ENCODE measurements at places on chromosomes 2 and 18.

GRCh38 chr2:220246386-220246785 is 619.0 kb downstream of the SLC4A3 start:
- no peak for DNase-seq

DNA sequence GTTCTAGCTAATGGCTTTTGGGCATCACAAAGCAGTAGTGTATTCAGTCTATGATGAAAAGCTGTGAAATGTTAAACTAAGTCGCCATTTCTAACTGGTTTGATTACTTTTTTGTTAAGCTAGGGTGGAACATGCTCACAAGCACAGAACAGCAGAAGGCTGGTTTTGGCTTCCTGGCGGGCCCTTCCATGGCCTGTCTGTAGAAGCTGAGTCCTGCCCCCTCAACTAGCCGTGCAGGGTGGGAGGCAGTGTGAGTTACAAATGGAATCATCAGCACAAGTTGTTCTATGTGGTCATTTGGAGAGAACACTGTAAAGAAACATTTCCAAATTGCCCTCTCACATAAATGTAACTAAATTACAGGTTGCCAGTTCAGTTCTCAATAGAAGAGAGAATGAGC is 290.8 kb downstream of the ALPK2 start:
- no peak for DNase-seq

GRCh38 chr2:195984923-195985726 is 83.5 kb downstream of the DNAH7 start:
- no peak for DNase-seq

- no peak for DNase-seq
These were observed 68.5 kb downstream of the FIGN start for GRCh38 chr2:163667064-163667887.

DNA sequence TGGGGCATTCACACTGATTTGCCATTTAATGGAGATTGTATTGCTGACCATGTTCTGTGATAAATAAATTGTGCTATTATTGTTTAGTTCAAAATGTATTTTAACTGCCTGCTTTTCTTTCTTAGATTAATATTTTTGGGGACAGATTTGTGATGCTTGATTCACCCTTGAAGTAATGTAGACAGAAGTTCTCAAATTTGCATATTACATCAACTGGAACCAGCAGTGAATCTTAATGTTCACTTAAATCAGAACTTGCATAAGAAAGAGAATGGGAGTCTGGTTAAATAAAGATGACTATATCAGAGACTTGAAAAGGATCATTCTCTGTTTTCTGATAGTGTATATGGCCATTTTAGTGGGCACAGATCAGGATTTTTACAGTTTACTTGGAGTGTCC is 1.8 kb downstream of the DNAJC10 start:
- no peak for DNase-seq

DNA sequence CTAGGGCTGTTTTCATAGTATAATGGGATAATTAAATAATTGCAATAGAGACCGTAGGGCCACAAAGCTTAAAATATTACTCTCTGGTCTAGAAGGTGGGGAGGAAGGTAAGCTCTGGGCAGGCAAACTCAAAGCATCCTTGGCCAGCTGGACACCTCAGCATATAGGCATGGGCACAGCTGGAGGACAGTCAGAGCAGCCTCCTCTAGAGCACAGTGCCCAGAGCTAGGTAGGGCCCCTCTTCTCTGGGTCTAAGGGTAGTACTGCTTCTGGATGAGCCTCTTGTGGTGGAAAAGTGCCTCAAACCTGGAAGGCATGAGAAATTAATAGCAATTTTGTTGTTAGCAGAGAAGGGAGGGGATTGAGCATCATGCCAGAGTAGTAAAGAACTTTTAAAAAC is 291.3 kb upstream of the FBXO11 start:
- DNase-seq = no peak

DNA sequence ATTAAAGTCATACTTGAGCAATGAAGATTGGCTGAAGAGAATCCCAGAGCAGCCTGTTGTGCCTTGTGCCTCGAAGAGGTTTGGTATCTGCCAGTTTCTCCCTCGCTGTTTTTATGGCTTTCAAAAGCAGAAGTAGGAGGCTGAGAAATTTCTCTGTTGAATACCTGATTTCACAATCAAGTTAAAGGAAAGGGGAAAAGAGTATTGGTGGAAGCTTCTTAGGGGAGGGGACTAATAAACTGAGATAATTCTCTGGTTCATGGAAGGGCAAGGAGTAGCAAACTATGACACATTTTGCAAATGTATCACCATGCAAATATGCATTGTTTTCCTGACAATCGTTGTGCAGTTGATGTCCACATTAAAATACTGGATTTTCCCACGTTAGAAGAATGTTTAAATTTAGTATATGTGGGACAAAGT is at the start of gene IL1B:
IL1B (minus strand) TSS at position 85 of the 423 bp plus-strand sequence. CDS start 550 bp downstream, outside the sequence.
- no peak for DNase-seq

GRCh38 chr18:75199327-75199726 is 9.6 kb downstream of the PTGR3 start:
- DNase-seq = no peak

DNA sequence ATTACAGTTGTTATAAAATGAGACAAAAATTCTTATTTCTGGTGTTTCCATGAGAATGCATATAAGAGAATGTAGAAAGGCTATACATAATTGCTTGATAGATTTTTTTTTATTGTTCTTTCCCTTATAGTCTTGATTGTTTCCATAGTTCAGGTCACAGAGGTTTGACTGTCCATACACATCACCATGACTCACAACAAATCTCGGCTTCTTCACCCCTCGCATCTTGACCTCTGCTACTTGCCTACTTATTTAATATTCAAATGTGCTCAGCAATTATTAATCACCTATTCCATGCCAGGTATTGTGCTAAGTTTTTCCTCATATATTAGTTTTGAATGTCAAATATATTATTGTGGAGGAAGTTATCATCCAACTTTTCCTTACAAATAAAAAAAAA is 789.6 kb downstream of the RNF144A start:
- DNase-seq = no peak

DNA sequence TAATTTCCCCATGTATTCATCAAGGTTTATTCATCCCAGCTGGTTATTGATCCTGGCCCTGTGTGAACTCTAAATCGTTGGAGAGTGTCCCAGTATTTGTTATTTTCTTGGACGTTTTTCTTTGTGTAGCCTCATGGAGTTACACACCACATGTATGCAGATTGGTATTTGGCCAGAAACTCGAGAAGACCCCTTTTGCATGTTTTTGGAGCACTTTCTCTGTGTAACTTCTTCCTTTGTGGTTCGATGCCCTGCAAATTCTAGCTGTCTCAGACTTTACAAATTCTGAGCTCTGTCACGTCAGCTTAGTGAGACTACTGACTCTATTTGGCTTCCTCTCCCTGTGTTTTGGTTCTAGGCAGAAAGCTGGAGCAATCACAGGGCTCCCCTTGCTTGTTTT is 198.7 kb downstream of the MCFD2 start:
- no peak for DNase-seq

DNA sequence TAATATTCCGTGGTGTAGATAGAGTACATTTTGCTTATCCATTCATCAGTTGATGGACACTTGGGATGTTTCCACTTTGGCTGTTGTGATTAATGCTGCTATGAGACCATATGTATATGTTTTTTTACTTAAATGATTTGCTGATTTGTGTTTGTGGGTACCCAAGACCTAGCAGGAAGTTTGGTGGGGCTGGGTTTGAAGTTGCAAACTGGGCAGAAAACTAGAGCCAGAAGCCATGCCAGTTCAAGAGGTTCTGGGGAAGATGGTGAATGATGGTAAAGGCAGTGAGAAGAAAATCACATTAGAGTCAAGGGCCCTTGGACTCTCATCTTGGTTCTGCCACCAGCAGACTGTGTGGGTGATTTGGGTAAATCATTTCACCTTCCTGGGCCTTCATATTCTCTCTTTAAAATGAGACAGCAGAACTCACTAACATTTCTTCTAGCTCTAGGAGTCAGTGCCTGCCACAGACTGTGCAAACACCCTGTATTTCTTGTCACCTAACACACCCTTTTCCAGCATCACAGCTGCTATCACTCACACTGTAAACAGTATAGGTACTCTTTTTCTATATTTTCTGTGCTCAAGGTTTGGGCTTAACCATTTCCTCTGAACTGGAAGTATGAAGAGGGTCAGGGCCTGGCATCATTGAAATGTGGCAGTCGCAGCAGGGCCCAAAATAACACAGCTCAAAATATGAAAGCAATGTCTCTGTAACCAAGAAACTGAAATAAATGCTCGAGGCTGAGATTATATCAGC is 8.4 kb upstream of the CTLA4 start:
- no peak for DNase-seq

- no peak for DNase-seq
These were observed 7.6 kb downstream of the ZFP36L2 start for GRCh38 chr2:43218702-43219382.
